Small intestine (tissue), 16 donors: ENCODE measurements at places on chromosomes 1 and 21.

DNA sequence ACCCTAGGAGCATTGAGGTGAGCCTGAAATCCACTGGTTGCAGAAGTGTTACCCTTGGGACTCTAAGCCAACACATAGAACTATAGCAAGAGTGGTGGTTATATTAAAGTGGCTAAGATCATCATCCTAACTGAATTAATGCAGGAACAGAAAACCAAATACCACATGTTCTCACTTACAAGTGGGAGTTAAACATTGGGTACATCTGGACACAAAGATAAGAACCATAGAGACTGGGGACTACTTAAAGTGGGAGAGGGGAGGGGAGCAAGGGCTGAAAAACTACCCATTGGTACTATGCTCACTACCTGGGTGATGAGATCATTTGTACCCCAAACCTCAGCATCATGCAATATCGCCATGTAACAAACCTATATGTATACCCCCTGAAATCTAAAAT is 100.0 kb downstream of the SLC25A24 start:
- DNase-seq, result no peak

- no peak for DNase-seq
Observed at GRCh38 chr1:55886856-55887712, 671.9 kb upstream of the USP24 start.

DNA sequence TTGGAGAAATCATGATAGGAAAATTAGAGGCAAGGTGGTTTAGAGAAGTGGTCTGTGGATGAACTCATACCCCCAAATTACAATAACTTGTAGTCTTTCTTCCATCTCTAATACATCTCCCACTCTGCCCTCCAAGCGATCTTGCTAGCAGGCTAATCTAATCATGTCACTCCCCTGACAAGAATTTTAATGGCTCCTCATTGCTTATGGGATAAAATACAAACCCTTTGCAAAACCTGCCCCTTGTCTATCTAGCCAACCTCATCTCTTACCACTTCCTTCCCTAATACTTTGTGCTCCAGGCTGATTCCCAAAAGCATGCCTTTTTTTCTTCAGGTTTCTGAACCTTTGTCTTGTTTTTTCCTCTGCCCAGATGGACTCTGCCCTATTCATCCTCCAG is 71.3 kb upstream of the LRRN2 start:
- no peak for DNase-seq

DNA sequence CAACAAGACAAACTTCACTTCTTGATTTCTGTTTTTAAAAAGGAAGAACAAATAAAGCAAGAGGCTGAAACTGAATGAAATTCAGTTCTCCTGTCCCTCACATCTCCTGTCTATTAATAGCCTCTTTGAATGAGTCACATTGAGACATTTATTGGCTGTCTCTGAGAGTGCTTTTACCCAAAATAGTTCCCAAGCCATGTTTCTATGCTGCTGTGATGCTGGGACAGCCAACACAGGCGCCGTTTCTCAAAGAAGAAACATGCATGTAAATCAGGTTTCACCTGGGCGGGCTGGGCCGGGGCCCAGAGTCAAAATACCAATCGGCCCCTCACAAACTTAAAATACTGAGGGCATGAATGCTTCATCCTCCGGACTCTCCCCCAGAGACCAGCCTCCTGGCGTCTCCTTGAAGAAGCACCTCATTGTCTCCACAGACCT is 105.2 kb downstream of the EDEM3 start:
- no peak for DNase-seq

GRCh38 chr1:99003581-99004253 is 944 bp downstream of the PLPPR5 start:
- DNase-seq, result no peak
